NCI-H1436 treated with DMSO at 0.1 percent for 48 hours (cell line): ENCODE measurements at places on chromosomes 5 and 9.

- DNase-seq, result peak; percentile 4
Observed at GRCh38 chr9:125541840-125542243, 165.2 kb downstream of the MAPKAP1 start.

DNA sequence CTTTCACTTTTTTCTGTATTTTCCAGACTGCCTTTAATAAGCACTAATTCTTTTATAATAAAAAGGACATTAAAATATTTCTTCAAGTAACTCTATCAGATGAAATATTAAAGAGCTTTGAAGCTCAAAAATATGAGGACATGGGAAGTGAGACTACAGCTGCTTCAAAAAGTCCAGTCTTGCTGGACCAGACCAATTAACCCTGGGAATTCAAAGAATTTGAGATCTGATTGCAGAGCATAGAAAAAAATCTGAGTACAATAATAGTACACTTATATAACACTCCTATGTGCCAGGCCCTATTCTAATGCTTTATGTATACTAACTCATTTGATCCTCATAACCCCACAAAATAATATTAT lies 9.8 kb downstream of the TMEM245 start:
- DNase-seq, result no peak

GRCh38 chr5:160456480-160457177 lies 35.0 kb downstream of the PTTG1 start:
- DNase-seq, result no peak

DNA sequence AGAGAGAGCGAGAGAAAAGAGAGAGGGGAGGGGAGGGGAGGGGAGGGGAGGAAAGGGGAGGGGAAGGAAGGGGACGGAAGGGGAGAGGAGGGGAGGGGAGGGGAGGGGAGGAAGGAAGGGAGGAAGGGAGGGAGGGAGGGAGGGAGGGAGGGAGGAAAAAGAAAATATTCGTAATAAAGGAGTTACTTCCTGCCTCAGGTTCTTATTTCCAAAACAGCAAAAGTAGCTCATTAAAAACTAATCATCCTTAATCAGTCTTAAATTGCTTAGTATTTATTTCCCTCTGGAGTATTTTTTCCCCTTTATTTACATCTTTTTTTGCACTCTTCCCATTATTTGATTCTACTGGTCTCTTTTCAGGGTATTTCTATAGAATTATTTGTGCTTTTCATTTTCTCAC lies 162.3 kb downstream of the FANCC start:
- no peak for DNase-seq

DNA sequence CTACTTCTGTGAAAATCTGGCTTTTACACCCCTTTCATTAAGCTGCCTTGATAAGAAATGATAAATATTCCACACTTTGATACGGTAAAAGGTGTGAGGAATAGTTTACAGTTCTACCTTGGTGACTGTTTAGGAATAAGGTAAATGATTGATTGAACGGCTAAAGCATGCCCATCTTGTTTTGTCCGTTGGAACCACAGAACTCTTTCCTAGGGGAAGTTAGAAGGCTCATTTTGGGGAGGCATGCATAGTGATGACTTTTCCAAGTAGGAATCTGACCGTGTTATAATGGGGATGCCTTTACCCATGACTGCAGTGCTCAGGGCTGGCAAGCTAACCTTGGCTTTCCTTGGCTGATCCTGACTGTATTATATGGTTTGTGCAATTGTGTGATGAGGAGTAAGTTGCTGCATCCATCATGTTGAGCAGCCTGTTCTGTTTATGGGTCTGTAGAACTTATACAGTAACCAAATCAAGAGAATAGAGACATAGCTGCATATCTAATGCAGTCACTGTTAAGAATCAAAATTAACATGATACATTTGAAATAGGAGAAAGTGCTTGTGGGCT lies 24.5 kb downstream of the PCSK5 start:
- no peak for DNase-seq

DNA sequence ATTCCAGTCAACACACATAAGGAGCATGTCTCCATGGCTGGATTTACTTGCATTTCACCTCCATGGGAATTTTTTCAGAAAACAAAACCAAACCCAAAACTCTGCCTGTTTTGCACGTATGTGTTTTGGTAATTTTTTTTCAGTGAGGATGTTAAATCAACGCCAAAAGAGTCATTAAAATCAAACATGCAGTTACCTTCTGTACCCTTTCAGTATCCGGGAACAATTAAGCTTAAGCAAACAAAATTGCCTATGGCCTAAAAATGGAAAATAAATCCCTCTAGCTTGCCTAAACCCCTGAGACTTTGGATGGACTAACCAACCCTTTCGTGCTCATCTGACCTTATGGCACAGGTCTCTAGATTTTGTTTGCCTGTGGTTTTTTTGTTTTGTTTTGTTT lies 209.2 kb upstream of the KLF4 start:
- DNase-seq, result no peak

- DNase-seq, result no peak
Observed at GRCh38 chr5:87211676-87212075, 56.0 kb upstream of the RASA1 start.
